RKO (cell line): ENCODE measurements at places on chromosomes 1 and 21.

DNA sequence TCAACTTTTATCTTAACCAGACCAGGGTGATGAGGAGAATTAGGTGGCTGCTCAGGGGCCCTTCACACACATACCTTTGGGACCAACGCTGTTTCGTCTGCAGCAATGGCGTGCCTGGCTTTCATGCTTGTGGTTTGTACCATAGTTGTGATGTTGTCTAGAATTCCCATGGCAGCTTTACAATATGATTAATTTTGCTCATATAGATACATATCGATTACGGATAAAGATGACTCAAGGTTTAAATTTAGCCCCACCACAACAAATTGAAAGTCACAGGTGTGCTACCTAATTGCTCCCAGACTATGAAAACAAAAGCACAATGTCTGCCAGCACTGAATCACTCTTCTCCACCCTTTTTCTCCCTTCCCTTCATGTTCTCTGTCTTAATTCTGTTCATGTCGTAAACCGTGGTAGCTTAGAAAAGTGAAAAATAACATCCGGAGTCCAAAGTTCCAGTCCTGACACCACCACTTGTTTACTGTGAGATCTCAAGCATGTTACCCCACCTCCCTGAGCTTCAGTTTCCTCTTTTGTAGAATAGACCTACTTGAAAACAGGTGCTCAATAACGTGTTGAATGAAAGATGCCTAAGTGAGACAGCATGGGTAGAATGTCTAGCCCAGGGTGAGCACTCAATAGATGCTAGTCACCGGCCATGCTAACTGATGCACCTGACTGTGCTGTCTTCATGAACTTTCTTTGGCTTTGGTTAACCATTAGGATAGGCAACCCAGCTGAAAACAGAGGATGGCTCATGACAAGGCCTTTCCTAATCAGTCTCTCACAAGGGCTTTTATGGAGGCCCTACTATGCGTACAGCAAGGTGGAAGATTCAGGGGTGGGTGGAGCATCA lies 22.1 kb upstream of the JUN start:
- DNase-seq: no peak

GRCh38 chr1:172408958-172409357 lies 11.5 kb upstream of the C1orf105 start:
- no peak for DNase-seq

DNA sequence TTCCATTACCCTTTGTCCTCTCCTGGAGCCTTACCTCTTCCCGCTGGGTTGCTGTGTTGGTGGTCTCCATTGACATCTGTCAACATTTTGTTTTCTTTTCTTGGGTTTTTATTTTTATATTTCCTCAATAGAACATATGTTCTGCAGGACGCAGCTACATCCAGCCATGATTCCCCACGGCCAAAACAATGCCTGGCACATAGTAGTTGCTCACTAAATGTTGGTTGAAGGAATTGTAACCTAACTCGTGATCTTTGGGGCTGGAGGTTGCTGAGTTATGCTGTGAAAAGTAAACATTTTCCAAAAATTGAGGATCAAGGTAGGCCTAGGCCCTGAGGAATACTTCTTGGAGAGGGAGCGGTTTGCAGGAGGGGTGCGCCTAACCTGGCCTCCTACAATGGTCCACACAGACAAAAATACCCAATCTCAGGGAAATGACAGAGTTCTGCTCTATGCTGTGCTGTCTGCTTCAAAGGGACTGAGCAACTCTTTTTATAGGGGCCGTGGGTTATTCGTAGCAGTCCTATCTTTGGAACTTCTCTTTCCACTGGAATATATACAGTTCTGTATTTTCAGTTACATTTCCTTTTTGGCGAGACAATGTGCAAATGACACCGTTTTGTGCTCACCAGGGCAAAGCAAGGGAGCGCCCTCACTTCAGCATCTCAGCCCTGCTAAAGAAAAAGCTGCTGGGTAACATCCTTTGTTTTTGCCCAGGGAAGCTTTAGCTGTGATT lies 1.4 kb downstream of the PDPN start:
- DNase-seq: no peak

DNA sequence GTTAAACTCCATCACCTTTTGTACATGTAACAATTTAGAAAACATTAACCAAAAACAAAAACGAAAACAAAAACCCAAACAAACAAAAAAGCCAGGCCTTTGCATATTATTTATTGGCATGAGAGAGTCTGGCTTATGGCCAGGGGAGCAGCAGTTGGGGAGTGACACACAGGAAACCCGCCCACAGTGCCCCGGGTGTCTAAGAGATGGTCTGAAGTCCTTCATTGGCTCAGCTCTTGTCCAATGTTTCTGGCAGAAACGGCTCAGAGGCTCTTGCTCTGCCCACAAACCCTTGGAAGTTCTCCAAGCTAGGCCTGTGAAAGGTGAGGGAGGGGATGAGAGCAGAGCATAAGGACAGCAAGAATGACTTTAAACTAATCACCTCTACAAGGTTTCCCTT lies 131.5 kb downstream of the CNIH3 start:
- DNase-seq: peak; percentile 20

DNA sequence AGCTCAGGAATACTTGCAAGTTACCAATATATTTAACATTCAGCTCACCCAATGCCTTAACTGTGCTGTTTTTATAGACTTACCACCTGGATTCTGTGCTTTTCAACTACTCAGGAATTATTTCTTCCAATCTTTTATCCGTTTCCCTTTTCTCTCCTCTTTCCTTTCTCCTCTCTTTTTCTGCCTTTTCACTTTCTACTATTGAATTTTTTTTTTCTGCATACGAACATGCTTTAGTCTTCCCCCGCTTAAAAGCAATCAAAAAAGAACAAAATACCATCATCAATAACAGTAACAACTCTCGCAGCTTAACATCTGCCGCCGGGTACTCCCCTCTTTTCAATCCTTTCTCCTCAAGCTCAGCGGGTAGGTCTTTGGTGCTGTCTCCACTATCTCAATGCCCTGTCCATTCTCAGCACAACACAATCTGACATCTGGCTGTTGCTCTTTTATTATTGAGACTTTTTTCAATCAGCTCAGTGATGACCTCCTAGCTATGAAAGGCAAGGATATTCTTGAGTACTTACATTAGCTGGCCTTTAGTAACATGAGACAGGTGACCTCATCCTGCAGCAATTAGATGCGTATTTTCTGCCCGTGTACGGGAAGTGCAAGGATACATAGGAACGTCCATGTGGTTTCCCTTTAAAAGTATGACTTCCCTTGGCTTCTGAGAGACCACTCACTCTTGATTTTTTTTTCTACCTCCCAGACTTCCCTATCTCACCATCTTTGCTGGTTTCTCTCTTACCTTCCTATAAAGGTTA lies 40.2 kb upstream of the SIPA1L2 start:
- peak; percentile 23 for DNase-seq

- DNase-seq: peak; percentile 27
These were observed 104.7 kb downstream of the DAB1 start for GRCh38 chr1:57319165-57319564.
